Chondrocyte (in vitro differentiated cells): ENCODE measurements at places on chromosomes 2 and 18. TPM values are rescaled to one million over a fixed set of nuclear protein-coding genes. Genes with fewer than 3 reads are reported as not detected.

FECH gene
- total RNA-seq = 24.6 to 33.9 TPM (median 25.9 TPM) in 3 replicates

USP37 gene
- total RNA-seq = 9.5 to 14.6 TPM (median 10.0 TPM) in 3 replicates

DNA sequence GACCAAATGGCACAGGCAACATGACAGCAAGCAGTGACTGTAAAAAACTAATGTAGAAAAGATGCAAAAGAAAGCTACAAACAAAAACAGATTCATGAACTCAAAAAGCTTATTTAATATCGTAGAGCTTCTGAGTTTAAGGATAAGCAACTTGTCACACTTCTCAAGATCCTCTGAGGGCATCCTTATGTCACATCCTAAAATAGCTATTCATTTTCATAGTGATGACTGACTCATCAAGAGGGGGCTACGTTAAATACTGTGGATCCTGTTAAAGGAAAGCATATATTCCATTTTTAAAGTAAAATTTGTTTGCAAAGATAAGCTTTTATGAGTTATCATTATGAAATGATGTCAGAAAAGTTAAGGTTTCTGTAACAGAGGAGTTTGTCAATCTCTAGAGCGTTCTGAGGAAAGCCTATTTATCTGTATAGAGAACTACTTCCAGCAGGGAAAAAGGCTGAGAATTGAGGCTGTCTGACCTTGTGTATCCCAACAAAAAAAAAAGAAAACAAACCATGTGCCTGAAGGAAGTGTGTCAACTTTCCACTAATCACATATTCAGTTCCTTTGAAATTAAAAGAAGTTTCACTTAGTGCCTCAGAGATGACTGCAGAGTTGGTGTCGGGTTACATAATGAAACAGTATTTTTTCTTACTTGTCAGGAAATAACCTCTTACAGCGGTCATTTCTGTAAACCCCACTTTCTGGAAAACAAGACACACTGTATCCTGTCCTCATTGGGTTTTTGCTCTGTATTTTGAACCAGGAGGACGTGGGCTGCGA, 115.5 kb downstream of the ESCO1 start:
- no peak for DNase-seq

IL36G gene
- total RNA-seq = not detected in 3 replicates

GRCh38 chr2:186562209-186562578, 27.7 kb upstream of the ITGAV start:
- DNase-seq = no peak

GRCh38 chr2:8159966-8160603, 521.8 kb upstream of the ID2 start:
- DNase-seq = no peak

DNA sequence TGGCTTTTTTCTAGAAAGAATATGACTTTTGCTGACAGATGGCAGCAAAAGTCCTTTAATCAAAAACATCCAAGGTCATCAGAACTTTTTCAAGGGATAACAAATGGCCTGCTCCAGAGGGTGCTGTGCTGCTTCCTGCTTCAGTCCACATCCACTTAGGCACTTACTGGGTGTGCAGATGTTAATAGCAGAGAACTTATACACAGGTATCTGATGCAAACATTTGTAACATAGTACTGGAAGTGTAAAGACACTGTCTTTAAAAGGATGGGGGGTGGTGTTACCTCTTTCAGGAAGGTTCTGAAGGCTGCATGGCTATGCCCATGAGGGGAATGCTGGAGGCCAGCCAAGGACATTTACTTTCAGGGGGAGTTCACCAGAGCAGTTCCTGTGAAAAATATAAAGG, 5.5 kb downstream of the HOXD8 start:
- DNase-seq = no peak

- DNase-seq = no peak
These were observed 72.6 kb downstream of the GATA6 start for GRCh38 chr18:22241921-22242361.

SLC16A14 gene
- total RNA-seq = 4.9 to 5.4 TPM (median 4.9 TPM) in 3 replicates

ZAP70 gene
- 0.37 to 0.41 TPM in 2 of 3 replicates, not detected in the other for total RNA-seq

DNA sequence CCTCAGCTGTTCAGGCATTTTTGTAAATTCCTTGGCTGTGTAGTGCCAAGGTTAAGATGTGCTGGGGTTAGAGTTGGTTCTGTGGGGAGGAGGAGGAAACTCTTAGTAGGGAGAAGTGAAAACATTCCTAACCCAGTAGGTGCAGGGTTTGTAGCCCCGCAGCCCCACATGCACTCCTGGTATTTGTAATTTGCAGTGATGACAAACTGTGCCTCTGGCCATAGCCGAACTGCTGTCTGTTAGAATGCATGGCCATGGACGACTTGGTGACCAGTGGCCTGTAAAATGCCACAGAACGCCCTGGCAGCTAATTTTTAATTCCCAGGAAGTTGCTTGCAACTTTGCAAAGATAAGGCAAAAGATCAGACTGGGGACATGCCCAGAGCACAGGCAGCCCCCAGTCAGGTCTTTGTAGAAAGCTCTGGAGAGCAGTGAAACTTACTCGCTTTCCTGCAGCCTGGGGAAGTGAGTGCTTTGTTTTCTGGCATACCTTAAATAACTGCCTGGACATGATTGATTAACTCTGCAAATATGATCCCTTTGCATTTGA, 38.4 kb downstream of the LYPD6B start:
- DNase-seq = no peak

- DNase-seq = no peak
These were observed 80.5 kb upstream of the UPP2 start for GRCh38 chr2:158021226-158021625.

CD207 gene
- not detected in 3 replicates for total RNA-seq

CDH7 gene
- not detected in 3 replicates for total RNA-seq

- no peak for DNase-seq
These were observed 126.4 kb upstream of the HAAO start for GRCh38 chr2:42918671-42919318.

DNA sequence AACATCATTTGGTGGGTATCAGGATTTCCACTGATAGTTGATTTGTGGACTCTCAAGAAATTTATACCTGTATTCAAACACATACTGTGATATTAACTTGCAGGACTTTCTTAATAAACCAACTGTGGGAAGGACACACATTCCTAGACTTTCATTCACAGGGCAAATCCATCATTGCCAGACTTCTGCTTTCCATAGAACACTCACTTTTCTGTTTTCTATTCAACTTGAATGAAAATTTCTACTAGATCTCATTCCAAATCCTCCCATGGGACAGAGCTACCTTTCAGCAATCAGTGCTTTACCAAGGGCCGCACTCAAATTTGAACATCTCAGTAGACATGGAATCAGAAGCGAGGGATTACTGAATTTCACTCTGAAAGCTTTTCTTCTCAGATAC, 612.5 kb downstream of the IRS1 start:
- DNase-seq = no peak

ERBB4 gene
- total RNA-seq = 0.77 to 4.1 TPM (median 1.3 TPM) in 3 replicates

DNA sequence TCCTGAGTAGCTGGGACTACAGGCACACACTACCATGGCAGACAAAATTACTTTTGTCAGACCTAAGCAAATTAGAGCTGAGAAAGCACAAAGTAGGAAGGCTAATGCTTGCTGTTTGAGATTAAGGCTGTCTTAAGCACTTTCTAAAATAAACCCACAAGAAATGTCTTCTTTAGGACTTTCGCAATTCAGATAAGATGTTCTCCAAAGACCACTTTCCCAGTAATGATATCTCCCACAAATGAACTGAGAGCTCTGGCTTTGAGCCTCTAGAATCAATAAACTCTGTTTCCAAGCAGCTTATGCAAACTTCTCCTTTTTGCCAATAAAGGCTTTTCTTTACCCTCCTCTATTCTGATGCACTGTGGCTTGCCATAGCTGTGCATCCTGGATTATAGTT, 32.0 kb upstream of the GALNT1 start:
- no peak for DNase-seq

GRCh38 chr2:200317975-200318374, 11.5 kb downstream of the SPATS2L start:
- no peak for DNase-seq

- no peak for DNase-seq
These were observed 284.1 kb downstream of the TRIB2 start for GRCh38 chr2:13000664-13001363.

- DNase-seq = no peak
These were observed 42.4 kb upstream of the RPE start for GRCh38 chr2:209960045-209960444.

GRCh38 chr18:30969670-30970170, 72.8 kb downstream of the DSC3 start:
- DNase-seq = no peak

DNA sequence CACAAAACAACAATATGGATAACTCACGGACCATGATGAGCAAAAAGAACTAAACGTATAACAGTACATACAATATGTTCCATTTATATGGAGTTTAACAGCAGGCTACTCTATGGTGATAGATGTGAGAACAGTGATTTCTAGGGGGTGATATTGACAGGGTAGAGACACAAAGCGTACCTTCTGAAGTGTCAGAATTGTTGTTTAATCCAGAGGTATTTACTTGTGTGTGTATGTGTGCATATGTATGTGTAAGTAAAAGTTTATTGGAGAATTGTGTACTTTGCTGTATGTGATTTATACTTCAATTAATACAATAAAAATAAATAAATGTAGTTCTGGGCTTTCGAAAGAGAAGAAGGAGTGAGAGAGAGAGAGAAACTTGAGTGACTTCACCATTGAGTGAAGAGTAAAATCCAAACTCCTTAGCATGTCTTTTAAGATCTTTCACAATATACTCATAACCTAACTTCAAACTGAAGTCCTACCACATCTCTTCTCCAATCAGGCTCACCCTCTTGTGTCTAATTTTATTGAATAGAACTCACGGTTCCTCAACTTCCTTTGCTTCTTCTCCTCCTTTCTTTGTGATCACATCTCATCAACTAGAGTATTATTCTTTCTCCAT, 126.0 kb upstream of the KLF7 start:
- DNase-seq = no peak

DNA sequence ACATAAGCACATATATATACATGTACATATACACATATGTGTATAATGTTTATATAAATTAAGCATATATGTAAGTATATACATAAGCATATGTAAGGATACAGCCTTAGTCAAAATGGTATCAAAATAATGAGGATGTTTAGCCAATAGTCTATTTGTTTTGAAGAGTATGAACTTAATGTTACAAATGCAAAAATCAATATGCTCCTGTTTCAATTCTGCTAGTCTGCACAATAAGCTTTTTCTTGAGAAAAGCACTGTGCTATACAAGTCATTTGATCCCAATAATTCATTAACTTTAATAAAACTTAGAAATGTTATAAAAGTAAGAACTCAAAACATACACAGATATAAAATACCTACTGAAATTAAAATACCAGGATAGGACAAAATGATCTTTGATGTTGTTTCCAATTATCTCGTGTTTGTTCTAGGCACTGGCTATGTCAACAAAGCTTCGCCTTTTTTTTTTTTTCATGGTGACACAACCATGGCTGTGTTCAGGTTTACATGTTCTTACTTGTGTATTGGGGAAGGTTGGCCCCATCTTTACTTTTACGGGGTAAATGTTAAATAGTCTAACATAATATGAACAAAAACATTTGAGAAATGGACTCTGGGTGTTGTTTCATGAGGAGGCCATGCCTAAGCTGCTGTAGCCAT, 271.1 kb upstream of the CDH19 start:
- DNase-seq = no peak

DSEL gene
- 49.3 to 86.6 TPM (median 49.8 TPM) in 3 replicates for total RNA-seq

GRCh38 chr2:25286025-25286400, 55.7 kb downstream of the DNMT3A start:
- no peak for DNase-seq

ID2 gene
- total RNA-seq = 23.1 to 50.5 TPM (median 23.2 TPM) in 3 replicates

CNOT9 gene
- total RNA-seq = 32.3 to 46.2 TPM (median 32.4 TPM) in 3 replicates
